ENCODE measurements at places on chromosomes 2 and 18. TPM values are rescaled to one million over a fixed set of nuclear protein-coding genes. Genes with fewer than 3 reads are reported as not detected.

The LBX2 gene
- total RNA-seq, result 1.7 TPM

DNA sequence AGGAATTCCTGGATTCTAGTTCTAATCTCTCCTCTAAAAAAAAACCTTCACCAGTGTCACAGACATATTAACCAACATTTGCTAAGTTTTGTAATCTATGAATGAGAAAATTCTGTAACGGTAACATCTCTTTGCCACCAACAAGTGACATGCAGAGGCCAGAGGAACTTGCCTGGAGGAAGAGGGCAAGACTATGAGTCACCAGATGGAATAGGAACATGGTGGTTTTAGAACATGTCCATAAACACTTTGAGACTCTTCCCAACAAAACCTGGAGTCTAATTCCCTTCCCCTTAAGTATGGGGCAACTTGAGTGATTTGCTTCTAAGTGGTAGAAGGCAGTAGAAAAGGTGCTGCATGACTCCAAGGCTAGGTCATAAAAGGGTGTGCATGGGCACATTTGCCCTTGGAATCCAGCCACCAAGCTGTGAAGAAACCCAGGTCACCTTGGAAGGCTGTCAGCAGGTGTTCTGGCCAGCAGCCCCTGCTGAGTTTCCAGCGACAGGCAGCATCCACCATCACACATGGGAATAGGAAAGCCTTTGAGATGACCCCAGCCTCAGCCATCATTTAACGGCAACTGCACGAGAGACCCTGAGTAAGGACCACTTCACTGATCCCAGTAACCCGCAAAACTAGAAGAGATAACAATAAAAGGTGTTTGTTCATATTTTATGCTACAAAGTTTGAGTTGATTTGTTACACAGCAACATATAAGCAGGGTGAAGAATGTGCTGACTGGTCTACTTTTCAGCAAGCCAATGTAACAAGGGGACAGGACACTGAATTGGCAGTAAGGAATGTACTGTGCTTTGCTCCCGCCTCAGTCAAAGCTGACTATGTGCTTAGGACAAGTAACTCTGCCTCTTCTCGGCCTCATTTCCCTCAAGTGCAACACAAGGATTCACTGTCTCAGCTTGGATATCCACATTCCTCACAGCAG lies 90.6 kb downstream of the SKA1 start:
- no peak for DNase-seq

DNA sequence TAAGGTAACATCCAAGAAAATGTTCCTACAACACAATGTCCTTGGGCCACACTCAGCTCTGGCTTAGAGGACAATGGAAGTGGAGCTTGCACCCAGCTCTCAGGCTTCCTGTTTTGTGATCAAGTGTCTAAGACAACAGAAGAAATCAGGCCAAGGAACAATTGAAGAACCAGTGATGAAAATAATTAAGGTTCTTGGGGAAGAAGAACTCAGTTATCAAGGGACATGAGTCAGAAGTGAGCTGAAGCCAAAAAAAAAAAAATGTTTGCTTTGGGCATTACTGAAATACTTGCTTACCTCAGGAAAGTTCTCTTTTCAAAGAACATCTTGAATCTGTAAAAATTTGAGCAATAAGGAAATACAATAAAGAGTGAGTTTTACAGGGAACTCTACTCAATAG lies 299.0 kb downstream of the FBXO15 start:
- no peak for DNase-seq

DNA sequence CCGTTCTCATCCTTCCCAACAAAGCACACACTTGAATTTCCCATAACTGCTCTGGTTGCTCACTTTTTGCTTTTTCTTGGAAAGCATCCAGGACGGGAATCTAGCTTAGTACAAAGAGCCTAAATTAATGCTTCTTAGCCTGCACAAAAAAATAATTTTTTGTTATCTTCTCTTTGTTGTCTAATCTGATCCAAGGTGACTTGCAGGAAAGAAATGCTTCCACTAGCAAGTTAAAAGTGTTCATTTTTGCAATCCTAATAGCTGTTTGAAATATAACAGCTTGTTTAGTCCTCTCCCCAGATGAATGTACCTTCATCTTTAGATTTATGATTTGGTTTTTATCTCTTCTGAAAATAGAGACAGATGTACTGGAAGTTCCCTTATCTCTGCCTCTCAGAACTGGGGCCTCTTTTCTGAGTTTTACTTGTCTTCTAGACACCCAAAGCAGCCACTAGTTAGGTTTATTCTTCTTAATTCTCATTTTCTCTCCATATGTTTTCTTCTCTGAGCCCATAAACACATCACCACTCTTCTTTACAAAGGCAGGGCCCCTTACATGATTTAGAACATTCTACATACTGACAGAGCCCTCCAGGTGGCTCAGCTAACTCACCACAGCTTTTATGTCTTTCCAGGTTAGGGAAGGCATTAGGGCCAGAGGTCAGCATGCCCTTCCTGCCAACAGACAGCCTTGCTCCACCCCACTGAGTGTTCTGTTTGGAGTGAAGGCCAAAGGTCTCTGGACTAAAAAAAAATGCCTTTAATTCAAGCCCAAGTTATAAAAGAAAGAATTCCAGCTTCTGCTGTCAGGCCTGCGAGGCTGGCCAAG lies 74.7 kb upstream of the MAP4K3 start:
- DNase-seq, result no peak

The THSD7B gene
- total RNA-seq, result not detected

Data from Daoy (cell line).